ENCODE measurements at places on chromosomes 6 and 20.
A peak's percentile ranks its signal among the peaks of the same experiment; 100 is the strongest.

DNA sequence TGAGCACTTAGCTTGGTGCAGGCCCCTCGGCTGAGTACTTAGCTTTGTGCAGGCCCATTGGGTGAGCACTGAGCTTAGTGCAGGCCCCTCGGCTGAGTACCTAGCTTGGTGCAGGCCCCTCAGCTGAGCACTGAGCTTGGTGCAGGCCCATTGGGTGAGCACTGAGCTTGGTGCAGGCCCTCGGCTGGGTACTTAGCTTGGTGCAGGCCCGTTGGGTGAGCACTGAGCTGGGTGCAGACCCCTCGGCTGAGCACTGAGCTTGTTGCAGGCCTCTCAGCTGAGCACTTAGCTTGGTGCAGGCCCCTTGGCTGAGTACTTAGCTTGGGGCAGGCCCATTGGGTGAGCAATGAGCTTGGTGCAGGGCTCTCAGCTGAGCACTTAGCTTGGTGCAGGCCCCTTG is 387.1 kb downstream of the THBS2 start:
- DNase-seq = no peak

DNA sequence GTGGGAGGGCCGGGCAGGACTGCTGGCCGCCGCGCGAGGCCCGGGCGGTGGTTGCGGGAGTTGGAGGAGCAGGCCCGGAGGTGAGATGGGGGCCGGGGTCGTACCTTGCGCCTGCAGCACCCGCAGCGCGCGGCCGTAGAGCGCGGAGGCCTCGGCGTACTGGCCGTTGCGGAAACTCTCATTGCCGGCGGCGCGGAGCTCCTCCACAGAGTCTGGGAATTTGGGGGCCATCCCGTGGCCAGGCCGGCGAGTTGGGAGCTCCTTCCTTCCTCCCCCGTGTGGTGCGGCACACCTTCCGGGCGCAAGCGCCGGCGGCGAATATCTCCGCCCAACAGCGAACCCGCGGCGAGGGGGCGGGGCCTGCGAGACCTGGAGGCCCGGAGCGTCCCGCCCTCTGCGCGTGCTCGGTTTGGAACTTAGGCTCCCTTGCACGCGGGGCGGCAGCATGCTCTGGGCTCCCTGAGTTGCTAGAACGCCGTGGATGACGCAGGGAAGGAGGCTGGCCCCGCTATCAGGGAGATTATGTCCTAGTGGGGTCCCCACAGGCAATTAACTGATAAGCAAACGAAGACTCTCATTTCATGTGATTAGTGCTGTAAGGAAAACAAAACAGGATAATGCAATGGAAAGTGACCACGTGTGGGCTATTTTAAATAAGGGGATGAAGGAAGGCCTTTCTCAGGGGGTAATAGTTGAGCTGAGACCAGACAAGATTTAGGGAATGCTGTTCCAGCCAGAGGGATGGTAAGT is at the start of gene TOMM34:
TSS of gene TOMM34 (minus strand) at position 295 of the 750 bp plus-strand sequence. CDS start at position 231, 64 bp downstream.
- DNase-seq = peak; percentile 96

- no peak for DNase-seq
Observed at GRCh38 chr6:63783096-63783495, 147.5 kb downstream of the PHF3 start.

DNA sequence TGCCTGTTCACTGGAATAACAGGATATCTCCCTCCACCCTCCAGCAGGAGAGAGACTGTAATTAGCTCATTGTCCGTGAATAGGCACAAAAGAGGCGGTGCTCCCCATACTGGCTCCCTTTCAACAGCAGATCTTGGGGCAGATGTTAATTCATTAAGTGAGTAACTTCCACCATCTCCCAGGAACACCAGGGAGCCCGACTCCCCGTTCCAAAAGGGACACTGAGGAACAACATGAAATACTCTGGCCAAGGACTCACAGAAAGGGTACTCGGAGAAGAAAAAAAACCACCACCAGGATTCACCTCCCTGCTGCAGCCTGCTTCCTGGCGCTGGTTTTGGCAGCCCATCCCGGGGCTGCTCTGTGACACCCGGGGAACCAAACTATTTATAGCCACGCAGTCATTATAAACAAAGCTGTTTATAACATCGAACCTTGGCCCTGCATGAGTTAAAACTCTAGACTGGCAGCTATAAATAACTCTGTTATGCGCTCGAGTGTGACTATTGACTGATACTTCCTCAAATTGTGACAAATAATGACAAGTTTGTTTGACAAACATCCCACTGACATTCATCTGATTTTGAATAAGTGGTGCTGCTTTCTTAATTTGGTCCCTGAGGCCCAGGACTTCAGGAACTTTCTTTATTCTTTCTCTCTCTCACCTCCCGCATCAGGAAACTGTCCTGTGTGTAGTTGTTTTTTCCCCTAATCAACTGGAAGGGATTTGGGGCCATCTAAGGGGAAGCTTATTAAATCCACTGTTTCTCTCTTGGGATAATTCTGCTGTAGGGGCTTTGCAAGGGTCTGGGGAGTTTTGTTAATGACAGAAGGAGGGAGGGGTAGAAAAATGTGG is 521.6 kb downstream of the CD83 start:
- no peak for DNase-seq

DNA sequence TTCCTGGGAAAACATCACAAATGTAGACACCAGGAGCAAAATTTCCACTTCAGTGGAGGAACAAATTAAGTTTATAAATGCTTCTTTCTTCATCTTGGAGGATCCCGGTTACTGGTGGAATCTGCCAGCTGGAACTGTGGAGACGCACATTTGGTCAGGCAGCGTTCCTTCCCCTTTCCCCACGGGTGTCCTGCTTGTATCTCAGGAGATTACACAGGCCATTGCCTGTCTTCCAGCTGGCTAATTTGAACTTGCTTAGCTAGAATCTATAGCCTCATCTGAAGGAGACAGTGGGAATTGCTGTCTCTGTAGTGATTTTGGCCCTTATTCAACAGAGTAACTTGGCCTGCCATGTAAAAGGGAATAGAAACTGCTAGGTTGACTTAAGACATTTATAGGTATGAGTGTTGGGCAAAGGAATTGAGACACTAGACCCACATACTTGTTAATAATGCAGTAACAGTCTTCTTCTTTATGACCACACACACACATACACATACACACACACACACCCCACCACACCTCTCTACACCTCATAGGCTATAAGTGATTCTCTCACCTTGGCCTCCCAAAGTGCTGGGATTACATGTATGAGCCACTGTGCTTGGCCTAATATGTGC is 34.4 kb downstream of the TSBP1 start:
- DNase-seq = no peak

DNA sequence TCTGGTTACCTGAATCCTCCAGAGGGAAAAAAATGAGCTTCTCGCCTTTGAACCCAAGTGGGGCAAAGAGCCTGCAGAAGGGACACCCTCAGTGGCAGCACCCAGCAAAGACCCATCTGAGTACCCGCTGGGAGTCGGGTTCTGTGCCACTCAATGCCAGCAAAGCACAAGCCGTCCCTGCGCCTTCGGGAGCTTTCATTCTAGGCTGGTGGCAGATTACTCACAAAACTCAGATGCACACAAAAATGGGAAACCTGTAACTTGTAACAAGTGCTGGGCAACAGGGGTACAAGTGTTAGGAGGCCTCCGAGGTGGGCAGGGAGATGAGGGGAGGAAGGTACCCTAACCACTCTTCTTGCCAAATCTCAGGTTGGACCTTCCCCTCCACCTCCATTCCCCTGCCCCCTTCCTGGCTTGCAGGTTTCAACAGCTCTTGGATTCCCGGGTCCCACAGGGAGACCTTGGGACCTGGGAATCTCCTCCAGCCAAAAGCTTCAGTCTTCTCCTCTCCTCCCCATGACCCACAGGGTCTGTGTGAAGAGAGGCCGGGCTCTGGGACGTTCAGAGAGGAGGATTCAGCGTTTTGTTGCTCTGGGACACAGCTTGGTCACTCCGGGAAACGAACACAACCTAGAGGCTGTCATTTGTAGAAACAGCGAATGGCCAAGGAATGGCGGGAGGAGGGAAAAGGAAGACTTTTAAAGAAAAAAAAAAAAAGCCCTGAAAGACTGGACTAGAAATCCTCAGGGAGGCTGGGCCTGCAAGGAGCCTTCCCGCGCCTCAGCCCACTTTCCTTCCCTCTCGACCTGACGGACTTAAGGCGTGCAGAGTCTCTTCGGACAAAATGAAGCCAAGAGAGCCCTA is 1.2 kb upstream of the PARD6B start:
- no peak for DNase-seq

DNA sequence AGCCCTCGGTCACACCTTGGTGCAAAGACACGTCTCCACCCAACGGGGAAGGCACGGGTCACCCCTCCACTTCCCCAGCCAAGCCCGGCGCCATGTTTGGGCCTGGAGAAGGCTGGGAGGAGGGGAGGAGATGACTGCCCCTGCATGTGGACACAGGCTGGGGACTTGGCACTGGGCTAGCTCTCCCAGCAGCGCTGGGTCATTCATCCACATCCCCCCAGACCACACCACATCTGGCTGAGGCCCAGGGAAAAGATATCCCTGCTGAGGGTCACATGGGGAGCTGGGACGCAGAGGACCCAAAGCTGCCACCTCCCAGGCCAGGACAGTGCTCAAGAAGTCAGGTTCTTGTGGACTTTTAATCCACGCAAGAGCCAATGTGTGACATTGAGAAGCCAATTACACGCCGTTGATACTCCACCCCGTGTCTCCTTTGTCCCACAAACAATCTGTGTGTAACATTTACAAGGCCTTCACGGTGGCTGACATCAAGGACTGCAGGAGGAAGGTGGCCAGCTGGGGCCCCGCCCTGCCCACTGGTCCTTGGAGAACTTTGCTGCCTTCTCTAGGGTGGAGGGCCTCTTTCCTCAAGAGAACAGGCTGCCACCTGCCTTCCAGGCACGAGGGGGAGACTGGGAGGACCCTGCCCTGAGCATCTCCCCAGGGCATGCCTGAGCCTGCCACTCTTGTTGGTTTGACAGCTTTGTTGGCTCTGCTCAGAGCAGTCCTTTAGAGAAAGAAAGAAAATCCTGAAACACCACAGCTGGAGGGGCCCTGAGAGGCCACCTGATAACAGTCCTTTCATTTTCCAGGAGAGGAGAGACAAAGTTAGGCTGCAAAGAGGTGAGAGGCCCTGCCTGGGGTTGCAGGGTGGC is 5.3 kb upstream of the IP6K3 start:
- DNase-seq = no peak

DNA sequence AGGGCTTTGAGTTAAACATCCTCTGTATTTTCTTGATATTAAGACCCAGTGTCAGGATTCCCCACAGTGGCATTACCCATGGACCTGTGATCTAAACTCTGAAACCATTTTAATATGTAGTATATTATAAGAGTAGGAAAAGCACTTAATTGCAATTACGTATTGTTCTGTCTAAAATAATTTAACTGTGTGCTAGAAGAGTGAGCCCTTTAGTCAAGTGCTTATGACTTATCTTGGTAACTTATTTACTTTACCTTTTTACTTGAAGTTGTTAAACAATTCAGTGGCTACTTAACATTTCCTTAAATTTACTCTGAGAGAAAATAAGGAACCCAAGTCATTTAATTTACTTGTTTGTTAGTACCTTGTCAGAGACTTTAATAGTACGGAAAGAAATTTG is 173.6 kb downstream of the CDKAL1 start:
- no peak for DNase-seq

DNA sequence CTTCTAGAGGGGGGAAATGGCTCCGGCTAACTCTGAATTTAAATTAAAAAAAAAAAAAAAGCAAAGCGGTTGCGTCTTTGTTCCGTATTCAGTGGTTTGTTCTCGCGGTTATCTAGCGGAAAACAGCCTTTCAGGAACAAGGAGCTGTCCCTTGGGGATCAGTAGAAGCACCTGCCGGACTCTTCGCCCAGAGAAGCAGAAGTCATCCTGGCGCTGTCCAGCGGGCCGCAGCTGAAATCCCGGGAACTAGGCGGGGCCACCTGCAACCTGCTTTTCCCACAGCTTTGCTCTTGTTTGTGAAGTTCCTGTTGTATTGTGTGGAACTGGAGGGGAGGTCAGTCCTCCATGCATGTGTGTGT is 43.9 kb upstream of the GJE1 start:
- DNase-seq = no peak

GRCh38 chr6:43812850-43813578 is 43.0 kb downstream of the VEGFA start:
- no peak for DNase-seq

- DNase-seq = no peak
Observed at GRCh38 chr20:9490161-9490560, 24.2 kb upstream of the LAMP5 start.

DNA sequence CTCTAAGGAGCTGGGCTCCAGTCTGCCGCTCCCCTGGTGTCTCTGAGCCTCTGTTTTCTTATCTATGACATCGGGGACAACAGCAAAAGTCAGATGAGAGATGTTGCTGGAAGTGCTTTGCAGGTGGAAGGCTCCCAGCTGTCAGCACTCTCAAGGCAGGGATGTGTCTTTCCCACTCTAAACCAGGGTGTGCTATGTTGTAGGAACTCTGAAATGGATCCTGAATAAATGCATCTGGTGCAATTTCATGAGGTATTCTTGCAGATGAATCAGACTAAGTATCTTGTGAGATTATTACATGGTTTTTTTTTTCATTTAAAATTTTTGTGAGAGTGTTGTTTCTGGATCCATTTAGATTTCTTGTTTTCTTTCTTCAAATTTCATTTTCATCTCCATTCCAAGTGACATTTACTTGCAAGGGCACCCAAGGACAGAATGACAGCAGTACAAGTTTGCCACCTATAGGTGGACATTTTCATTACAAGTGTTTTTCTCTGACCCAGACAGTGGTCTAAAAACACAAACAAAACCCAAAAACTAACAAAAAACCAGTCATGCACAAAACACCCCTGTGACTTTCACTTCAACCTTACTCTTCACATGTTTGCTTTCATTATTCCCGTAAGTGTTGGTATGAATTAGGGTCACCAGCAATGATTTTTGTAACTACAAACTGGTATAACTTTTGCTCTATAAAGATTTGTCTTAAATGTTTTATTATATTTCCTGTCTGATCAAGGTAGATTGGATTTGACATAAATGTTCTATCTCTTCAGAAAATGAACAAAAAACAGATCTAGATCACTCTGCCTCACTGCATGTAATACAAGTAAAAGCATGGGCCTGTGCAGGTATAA is 14.7 kb upstream of the SIM1 start:
- no peak for DNase-seq

GRCh38 chr6:75412969-75413662 is 80.5 kb downstream of the FILIP1 start:
- DNase-seq = no peak

GRCh38 chr20:51832276-51832675 is 30.0 kb upstream of the SALL4 start:
- DNase-seq = no peak

All from stimulated activated naive CD4-positive, alpha-beta T cell treated with Interleukin-2 at 50 U/mL for 16 hours (primary cell).